ENCODE measurements at places on chromosomes 3 and 15. TPM values are rescaled to one million over a fixed set of nuclear protein-coding genes. Genes with fewer than 3 reads are reported as not detected.

GRCh38 chr15:56207092-56207491 lies 36.6 kb downstream of the RFX7 start:
- H3K4me1 ChIP-seq: peaks cover 10% of the 10 kb centered on the region
- no peak for DNase-seq
- peaks cover 16% of the 10 kb centered on the region for H3K36me3 ChIP-seq

- peaks cover 3% of the 10 kb centered on the region for H3K27me3 ChIP-seq
- H3K4me1 ChIP-seq: no peaks in the 10 kb centered on the region
- H3K36me3 ChIP-seq: no peaks in the 10 kb centered on the region
- no peak for DNase-seq
Measured at GRCh38 chr15:66595332-66595731, 29.5 kb upstream of the LCTL start.

GRCh38 chr15:26083896-26084295 lies 220.8 kb upstream of the ATP10A start:
- no peak overlapping the region for H3K27ac ChIP-seq
- H3K36me3 ChIP-seq: no peaks in the 10 kb centered on the region

GRCh38 chr3:172782235-172782634 lies 31.7 kb downstream of the ECT2 start:
- DNase-seq: no peak
- H3K4me1 ChIP-seq: peaks cover 1% of the 10 kb centered on the region
- no peak overlapping the region for H3K4me3 ChIP-seq
- no peaks in the 10 kb centered on the region for H3K36me3 ChIP-seq

- no peaks in the 10 kb centered on the region for H3K27me3 ChIP-seq
- no peak for DNase-seq
- H3K4me1 ChIP-seq: no peaks in the 10 kb centered on the region
- no peak overlapping the region for H3K4me3 ChIP-seq
- no peaks in the 10 kb centered on the region for H3K36me3 ChIP-seq
Measured at GRCh38 chr3:109772520-109772919, 435.2 kb upstream of the DPPA4 start.

GRCh38 chr15:47184003-47184907 lies 533.0 kb upstream of the SEMA6D start:
- DNase-seq: peak; percentile 79
- H3K36me3 ChIP-seq: no peaks in the 10 kb centered on the region

DNA sequence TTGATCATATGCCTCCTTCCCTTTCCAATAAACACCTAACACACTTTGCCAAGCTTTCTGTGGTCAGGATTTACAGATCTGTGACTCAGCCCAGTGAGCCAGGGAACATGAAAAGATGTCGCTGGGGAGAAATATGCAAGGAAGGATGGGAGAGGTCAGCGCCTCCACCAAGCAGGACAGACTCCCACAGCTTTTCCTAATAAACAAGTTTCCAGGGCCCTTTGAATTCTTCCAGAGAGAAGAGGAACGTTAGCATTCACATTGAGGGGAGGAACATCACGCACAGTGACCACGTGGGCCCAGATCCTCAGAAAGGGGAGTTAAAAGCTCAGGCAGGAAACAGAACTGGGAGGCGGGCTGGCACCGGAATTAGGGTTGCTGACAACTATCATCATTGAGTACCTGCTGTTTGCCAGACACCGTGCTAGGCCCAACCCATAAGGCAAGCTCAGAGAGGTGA lies 33.3 kb upstream of the MRPS22 start:
- no peaks in the 10 kb centered on the region for H3K36me3 ChIP-seq
- no peaks in the 10 kb centered on the region for H3K4me1 ChIP-seq
- H3K27me3 ChIP-seq: peaks cover 3% of the 10 kb centered on the region
- no peak for DNase-seq
- H3K4me3 ChIP-seq: no peak overlapping the region

GRCh38 chr3:157441102-157441624 lies 4.5 kb downstream of the PTX3 start:
- no peak overlapping the region for H3K4me3 ChIP-seq
- peaks cover 7% of the 10 kb centered on the region for H3K4me1 ChIP-seq
- no peaks in the 10 kb centered on the region for H3K36me3 ChIP-seq

DNA sequence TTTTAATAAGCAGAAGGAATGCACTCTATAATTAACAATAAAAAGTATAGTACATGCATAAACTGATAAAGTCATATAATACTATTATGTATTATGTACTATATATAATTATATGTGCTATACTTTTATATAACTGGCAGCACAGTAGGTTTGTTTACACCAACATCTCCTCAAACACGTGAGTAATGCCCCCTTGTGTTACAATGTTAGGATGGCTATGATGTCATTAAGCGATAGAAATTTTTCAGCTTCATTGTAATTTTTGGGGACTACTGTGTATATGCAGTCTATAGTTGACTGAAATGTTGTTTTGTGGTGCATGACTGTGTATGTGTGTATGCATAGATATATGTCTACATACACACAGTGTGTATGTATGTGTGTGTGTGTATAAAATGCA lies 100.6 kb downstream of the SLMAP start:
- no peak for DNase-seq
- no peak overlapping the region for H3K4me3 ChIP-seq
- H3K27me3 ChIP-seq: no peaks in the 10 kb centered on the region

DNA sequence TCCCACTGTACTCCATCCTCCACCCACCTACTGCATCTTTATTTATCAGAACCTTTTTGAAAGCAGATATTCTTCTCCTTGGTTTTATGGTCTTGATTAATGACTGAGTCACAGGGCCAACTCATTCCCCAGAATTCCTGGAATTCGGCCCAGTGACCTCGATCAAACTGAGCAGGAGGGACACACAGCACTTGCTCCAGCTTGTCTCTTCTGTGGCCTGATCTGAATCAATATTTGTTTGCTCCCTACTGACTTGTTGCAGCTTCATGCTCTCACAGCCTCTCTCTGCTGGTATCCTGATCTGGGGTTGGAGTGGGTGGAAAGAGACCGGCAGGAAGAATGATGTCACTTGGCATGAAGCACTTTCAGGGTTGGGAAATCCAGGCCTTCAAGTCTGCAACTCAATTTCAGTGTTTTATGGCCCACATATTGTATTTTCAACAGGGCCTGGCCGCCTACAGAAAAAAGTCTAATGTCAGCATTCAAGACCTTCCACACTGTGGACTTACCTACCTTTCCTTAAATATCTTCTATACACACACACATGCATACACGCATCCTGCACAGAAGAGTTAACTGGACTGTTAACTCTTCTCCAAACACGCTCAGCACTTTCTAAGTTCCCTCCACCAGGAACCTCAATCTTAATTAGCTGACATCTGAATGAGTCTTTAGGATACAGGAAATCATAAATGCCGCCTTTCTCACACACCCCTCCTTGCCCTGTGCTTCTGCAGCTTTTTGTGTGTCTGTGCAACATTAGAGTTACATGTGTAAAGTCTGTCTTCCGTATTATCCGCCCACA lies 4.6 kb downstream of the ANXA2 start:
- H3K27ac ChIP-seq: peak overlapping the region; percentile 97
- peaks cover 24% of the 10 kb centered on the region for H3K27me3 ChIP-seq
- H3K4me1 ChIP-seq: peaks cover 72% of the 10 kb centered on the region
- peaks cover 19% of the 10 kb centered on the region for H3K36me3 ChIP-seq
- peak; percentile 31 for DNase-seq
- peak overlapping the region; percentile 96 for H3K4me3 ChIP-seq

GRCh38 chr3:129224984-129225393 lies 24.4 kb upstream of the COPG1 start:
- peaks cover 5% of the 10 kb centered on the region for H3K4me1 ChIP-seq
- H3K27ac ChIP-seq: no peak overlapping the region
- H3K4me3 ChIP-seq: no peak overlapping the region
- no peaks in the 10 kb centered on the region for H3K36me3 ChIP-seq
- DNase-seq: no peak

DNA sequence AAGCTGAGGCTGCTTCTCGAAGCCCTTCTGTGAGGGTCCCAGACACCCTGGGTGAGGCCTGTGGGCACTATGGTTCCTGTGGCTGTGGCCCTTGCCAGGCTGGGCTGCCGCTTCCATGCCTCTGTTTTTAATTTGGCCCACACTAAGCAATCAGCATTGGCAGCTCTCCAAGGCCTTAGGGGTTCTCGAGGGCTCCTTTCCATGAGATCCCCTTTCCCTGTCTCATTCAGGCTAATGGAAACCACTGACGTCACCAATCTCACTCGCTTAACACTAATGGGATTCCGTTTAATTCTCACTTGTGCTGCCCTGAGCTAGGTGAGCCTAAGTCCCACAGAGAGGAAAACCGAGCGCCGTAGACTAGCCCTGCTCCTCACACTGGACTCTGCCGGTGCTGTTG lies 60.2 kb upstream of the RAB6B start:
- H3K4me1 ChIP-seq: no peaks in the 10 kb centered on the region
- H3K4me3 ChIP-seq: no peak overlapping the region
- no peak for DNase-seq
- peaks cover 1% of the 10 kb centered on the region for H3K27me3 ChIP-seq

DNA sequence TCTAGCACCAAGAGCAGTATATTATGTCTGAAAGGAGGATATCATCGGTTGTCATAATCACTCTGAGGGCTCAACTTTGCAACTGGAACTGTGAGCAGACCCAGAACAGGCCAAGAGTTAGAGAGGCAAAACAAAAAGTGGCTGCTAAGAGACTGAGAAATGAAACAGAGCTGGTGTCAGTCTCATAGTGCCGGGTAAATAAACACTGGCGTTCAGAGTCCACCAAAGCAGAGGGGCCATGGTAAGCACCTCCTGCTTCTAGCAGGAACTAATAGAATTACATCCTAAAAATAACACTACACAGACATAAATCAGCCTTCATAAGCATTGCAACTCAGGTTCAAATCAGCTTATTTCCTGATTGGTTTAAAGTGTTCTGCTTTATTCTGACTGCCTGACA lies 10.3 kb upstream of the IL12A start:
- no peak overlapping the region for H3K4me3 ChIP-seq
- no peaks in the 10 kb centered on the region for H3K4me1 ChIP-seq
- no peak for DNase-seq
- H3K27ac ChIP-seq: no peak overlapping the region
- H3K36me3 ChIP-seq: no peaks in the 10 kb centered on the region

- no peaks in the 10 kb centered on the region for H3K36me3 ChIP-seq
- H3K4me1 ChIP-seq: no peaks in the 10 kb centered on the region
- H3K27me3 ChIP-seq: no peaks in the 10 kb centered on the region
Measured at GRCh38 chr3:109640146-109640652, 302.9 kb upstream of the DPPA4 start.

- H3K27ac ChIP-seq: no peak overlapping the region
- H3K27me3 ChIP-seq: no peaks in the 10 kb centered on the region
- H3K36me3 ChIP-seq: no peaks in the 10 kb centered on the region
- no peak for DNase-seq
Measured at GRCh38 chr15:67097930-67098740, 32.7 kb downstream of the SMAD3 start.

DNA sequence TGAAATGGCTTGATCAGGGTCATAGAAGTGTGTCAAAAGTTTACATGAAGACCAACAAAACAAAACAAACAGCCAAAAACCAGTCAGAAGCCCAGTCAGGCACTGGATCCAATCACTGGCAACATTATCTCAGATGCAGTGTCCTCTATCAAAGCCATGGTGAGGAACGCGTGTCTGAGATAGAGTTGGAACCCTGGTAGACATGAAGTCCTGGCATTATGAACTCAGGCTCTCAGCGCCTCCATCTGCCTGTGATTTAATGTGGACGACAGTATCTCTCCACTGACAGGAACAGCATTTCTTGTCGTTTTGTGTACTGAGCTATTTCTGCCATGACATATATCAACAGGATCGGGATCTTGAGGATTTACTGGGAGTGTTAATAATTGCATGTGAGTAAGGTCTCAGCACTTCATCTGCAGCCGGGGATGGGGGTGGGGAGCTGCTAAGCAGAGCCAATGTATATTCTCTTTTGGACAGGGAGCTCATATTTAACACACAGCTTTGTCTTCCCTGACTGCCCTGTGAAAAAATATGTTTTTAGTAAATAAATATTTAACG lies 1120.0 kb downstream of the IGSF11 start:
- H3K36me3 ChIP-seq: no peaks in the 10 kb centered on the region
- H3K4me3 ChIP-seq: no peak overlapping the region
- H3K27me3 ChIP-seq: peaks cover 5% of the 10 kb centered on the region

GRCh38 chr15:26739791-26740190 lies 33.1 kb downstream of the GABRB3 start:
- H3K27ac ChIP-seq: no peak overlapping the region
- peak overlapping the region; percentile 19 for H3K4me3 ChIP-seq
- peaks cover 3% of the 10 kb centered on the region for H3K27me3 ChIP-seq
- DNase-seq: no peak

GRCh38 chr15:55649058-55649423 lies 60.9 kb upstream of the PYGO1 start:
- no peak for DNase-seq
- no peak overlapping the region for H3K4me3 ChIP-seq
- no peak overlapping the region for H3K27ac ChIP-seq
- peaks cover 2% of the 10 kb centered on the region for H3K27me3 ChIP-seq
- no peaks in the 10 kb centered on the region for H3K36me3 ChIP-seq

DNA sequence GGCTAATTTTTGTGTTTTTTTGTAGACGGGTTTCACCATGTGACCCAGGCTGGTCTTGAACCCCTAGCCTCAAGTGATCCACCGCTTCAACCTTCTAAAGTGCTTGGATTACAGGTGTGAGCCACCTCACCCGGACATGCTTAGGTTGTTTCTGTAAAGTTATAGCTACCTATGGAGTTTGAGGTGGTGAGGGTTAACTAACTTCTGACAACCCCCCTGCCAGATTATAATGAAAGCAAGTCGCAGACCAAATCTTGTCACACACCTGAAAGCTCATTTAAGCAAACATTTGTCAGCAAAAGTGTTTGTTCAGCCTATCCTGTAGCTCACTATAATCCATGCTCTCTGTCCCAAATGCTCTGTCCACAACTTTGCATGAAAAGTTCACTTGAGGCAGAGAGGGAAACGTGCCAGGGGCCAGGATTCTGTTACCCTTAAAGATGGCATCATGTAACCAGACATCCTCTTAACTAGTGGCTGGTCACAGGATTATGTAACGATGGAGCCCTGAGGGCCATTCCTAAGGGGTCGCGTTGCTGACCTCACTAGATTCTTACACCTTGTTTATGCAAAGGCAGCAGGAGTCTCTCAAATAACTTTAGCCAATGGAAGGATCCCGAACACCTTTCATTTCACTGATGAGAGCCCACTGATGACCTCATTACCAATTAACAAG lies 24.1 kb upstream of the SENP5 start:
- H3K36me3 ChIP-seq: peaks cover 4% of the 10 kb centered on the region
- no peaks in the 10 kb centered on the region for H3K4me1 ChIP-seq
- H3K27me3 ChIP-seq: no peaks in the 10 kb centered on the region
- H3K4me3 ChIP-seq: no peak overlapping the region
- DNase-seq: no peak

Gene STARD5
- 3.1 TPM for total RNA-seq

Gene POC1A
- 3.2 TPM for total RNA-seq

Gene UACA
- total RNA-seq: 5.2 TPM

Gene HTR3E
- total RNA-seq: not detected

Gene PLA1A
- not detected for total RNA-seq

Gene ATP13A4
- total RNA-seq: 0.93 TPM

Gene ASB14
- not detected for total RNA-seq

Gene DUOX2
- total RNA-seq: not detected

Gene RLBP1
- not detected for total RNA-seq

Gene CGNL1
- total RNA-seq: 5.4 TPM

Gene SLC27A2
- total RNA-seq: not detected

Data from glutamatergic neuron (in vitro differentiated cells).